ENCODE measurements at places on chromosomes 3 and 15. TPM values are rescaled to one million over a fixed set of nuclear protein-coding genes. Genes with fewer than 3 reads are reported as not detected.
A peak's percentile ranks its signal among the peaks of the same experiment; 100 is the strongest.

The GOLGA6L7 gene
- total RNA-seq: not detected

- no peak for DNase-seq
These were observed 3.5 kb downstream of the EIF4E3 start for GRCh38 chr3:71721651-71722157.

DNA sequence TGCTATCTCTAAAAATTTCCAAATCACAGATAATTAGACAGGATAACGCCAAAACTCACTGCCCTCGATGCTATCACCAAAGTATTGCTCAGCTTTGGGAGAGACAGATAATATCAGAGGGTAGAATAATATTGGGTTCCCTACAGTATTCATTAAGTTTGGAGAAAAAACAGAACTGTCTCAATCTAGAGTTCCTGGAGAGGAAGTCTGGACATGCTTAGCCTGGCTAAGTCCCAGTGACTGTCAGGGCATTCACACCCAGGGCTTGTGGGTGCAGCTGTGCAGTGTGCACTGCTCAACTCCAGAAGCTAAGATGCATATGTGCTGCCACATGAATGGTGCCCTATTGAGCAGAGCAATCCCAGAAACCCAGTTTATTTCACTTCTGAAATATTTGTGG is 459.6 kb upstream of the DPH6 start:
- no peak for DNase-seq

- DNase-seq: peak; percentile 7
These were observed 1.7 kb downstream of the IP6K2 start for GRCh38 chr3:48715174-48715800.

DNA sequence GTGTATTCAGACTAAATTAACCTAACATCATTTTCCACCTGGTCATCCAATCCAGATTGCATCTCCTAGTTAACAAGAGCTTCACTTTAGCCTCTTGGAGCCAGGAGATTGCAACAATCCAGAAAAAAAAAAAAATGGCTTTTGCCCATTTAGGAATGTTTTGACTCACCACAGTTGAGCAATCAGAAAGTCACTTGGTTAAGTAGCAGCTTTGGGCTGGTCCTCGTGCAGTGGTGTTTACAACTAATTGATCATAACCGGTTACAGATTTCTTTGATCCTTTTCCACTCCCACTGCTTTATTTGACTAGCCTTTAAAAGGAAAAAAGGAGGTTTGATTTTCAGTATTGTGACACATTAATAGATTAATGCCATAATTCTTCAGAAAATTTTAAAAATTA is 688.8 kb upstream of the CCDC54 start:
- no peak for DNase-seq

DNA sequence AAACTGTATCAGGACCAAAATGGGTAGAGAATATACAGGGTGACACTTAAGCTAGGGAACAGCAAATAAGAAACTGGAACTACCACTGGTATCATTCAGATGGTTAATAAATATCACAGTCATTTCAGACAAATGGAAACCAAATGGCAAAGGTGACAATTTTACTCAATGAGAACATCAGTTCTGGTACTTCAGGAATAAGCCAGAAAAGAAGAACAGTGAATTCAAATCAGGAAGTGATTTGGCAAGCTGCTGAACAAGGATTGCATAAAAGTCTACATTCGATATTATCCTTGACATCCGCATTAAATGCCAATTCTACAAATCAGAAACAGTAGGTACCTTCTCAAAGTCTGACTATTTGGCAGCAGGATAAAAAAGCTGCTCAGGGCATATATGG is 23.5 kb upstream of the STIMATE start:
- DNase-seq: no peak

DNA sequence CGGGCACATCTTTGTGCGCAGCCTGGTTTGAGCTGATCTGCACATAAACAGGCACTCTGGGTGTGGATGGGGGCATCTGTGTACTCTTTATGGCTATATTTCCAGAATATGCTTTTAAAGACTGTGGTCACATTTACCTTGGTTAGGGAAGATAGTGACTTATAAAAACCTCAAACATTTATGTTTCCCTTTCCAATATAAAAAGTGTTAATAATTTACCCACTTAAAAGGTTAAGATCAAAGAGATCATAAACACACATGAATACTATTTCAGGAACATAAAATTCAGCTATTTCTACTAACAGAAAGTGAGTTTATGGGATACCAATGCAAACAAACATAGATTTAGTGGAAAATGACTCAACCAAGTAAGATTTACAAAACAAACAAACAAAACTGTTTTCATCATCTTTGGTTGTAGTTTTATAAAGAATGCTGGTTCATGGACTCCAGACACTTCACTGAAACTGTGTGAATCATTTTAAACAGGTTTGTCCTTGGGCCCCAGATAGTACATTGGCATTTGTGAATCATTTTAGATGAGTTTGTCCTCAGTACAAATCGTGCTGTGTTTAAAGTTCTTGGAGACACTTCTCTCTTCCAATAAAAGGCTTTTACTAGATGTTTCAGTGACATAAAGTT is 253.5 kb upstream of the CTDSPL start:
- DNase-seq: no peak

- DNase-seq: peak; percentile 35
These were observed 118.4 kb downstream of the ATG7 start for GRCh38 chr3:11390411-11391131.

The RPS17 gene
- 2,118 TPM for total RNA-seq
